Pancreas (tissue), 10 donors: ENCODE measurements at places on chromosomes 2 and 18. TPM values are rescaled to one million over a fixed set of nuclear protein-coding genes. Genes with fewer than 3 reads are reported as not detected.

The ACTG2 gene
- 2.2 TPM for total RNA-seq

DNA sequence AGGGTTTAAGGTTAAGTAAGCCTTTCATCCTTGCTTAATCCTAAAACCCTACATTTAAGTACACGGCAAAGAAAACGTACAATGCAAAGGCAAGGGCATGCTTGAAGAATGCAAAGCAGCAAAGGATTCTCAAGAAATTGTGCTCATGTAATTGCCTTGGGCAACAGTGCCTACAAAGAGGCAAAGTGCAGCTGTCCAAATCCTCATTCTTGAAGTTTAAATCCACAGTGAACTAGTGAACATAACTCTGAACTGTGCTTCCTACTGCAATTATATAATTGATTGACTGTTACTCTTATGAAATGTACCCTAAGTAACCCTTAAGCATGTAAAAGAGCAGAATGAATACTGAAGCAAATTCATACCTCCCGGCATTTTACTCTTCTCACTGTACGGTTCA lies 85.4 kb downstream of the MAP3K20 start:
- no peak for DNase-seq

The ZEB2 gene
- total RNA-seq = 20.2 TPM

The AGXT gene
- not detected for total RNA-seq

- no peak for DNase-seq
Measured at GRCh38 chr2:120885749-120886148, 150.1 kb downstream of the GLI2 start.

The ATOH8 gene
- 4.3 TPM for total RNA-seq
